ENCODE measurements at places on chromosomes 3 and 15.

DNA sequence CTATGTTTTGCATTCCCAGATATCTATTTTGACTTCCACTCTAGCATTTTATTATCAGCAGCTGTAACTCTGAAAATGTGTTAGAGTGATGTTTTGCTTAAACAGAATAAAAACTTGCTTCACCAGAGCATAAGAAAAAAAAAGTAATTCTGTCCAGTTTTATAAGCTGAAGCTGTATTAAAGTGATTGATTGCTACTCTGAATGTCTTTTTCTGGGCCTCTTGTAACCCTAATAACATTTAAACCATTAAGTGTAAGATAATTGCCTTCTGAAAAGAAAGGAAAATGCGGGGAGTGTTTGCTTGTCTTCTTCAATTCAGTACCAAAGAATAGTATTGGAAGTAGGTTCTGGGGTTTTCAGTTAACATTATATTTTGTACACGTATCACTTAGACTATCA is 57.9 kb upstream of the UBE2E1 start:
- no peak for DNase-seq
- no peak overlapping the region for H3K4me3 ChIP-seq
- H3K36me3 ChIP-seq: no peaks in the 10 kb centered on the region
- H3K27me3 ChIP-seq: no peaks in the 10 kb centered on the region
- no peak overlapping the region for H3K27ac ChIP-seq

GRCh38 chr15:77864211-77865105 is 213.1 kb downstream of the TBC1D2B start:
- H3K27ac ChIP-seq: no peak overlapping the region
- H3K4me3 ChIP-seq: no peak overlapping the region

GRCh38 chr15:82315519-82316246 is 33.6 kb downstream of the GOLGA6L10 start:
- H3K4me3 ChIP-seq: no peak overlapping the region
- no peaks in the 10 kb centered on the region for H3K4me1 ChIP-seq
- no peaks in the 10 kb centered on the region for H3K27me3 ChIP-seq
- no peak overlapping the region for H3K27ac ChIP-seq

GRCh38 chr3:126433105-126433430 is 38.4 kb downstream of the CFAP100 start:
- H3K27me3 ChIP-seq: no peaks in the 10 kb centered on the region
- no peak for DNase-seq
- peak overlapping the region; percentile 2 for H3K27ac ChIP-seq
- H3K36me3 ChIP-seq: no peaks in the 10 kb centered on the region
- H3K4me3 ChIP-seq: no peak overlapping the region

GRCh38 chr3:183188895-183189462 is 26.4 kb upstream of the LAMP3 start:
- no peak overlapping the region for H3K4me3 ChIP-seq
- H3K27ac ChIP-seq: no peak overlapping the region
- DNase-seq: no peak
- no peaks in the 10 kb centered on the region for H3K27me3 ChIP-seq
- no peaks in the 10 kb centered on the region for H3K4me1 ChIP-seq

Data from heart right ventricle (tissue), 16 donors.